Immature natural killer cell (primary cell): ENCODE measurements at places on chromosomes 2 and 18.

DNA sequence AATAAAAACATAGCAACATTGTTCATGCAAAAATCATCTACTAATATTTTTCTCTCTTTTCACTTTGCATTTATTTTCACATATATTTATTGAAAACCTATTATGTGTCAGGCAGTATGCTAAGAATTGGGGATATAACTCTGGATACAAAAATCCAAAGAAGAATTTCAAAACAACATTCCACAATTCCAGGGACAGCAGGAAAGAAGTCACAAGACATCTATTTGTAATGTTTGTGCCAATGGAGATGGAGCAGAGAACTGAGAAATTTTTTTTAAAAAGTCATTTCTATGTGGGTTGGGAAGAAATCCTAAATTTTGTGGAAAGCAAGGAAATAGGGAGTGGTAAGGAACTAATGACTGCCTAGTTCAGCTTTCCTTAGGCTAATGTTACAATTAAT lies 128.6 kb upstream of the TLK1 start:
- DNase-seq: no peak

- DNase-seq: no peak
These were observed 36.4 kb upstream of the FOSL2 start for GRCh38 chr2:28356095-28356911.

DNA sequence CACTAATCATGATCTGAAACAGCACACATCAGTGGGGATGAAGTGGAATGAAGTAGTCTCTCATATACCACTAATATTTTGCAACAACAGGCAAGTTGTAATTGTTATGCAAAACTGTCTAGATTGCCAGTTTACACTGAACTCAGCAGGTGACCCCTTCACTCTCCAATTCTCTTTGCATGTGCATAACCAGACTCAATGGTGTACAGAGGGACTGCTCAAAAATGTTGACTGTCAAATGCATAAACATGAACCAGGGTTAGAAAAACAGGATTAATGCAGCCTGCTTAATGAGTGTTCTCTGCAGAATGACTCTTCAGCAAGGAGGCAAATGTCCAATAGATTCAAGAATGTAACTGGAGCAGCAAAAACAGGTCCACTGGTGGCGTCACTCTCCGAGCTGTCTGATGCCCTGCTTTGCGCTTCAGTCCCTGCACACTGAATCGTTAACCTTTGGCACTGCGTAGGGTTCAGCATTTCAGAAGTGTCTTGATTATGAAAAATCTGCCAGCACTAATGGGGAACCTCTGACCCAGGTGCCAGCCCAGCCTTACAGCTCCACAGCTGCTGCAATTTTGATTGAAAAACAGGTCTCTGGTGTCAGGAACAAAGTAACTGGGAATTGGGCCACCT lies 209.3 kb downstream of the TDRD15 start:
- no peak for DNase-seq

- DNase-seq: no peak
These were observed 39.8 kb upstream of the NXPH2 start for GRCh38 chr2:138819964-138820363.

DNA sequence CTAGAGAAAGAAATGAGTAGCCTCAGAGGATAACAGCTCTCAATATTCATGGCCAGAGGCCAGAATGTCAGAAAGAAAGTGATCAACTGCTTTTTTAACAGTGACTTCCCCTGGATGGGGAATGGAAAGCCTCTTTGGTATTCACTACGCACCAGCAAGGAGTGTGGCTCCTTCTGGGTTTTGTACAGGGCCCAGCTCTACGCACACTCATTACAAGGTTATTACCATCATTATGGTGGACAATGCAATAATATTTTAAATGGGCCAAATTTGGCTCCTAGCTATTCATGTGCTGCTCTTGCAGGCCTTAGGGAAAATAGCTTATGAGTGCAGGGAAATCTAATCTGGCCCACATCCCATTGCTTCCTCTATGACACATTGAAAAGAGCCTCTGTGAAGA lies 1149.5 kb upstream of the FANCL start:
- DNase-seq: no peak
